ENCODE measurements at places on chromosomes 1 and 21.

DNA sequence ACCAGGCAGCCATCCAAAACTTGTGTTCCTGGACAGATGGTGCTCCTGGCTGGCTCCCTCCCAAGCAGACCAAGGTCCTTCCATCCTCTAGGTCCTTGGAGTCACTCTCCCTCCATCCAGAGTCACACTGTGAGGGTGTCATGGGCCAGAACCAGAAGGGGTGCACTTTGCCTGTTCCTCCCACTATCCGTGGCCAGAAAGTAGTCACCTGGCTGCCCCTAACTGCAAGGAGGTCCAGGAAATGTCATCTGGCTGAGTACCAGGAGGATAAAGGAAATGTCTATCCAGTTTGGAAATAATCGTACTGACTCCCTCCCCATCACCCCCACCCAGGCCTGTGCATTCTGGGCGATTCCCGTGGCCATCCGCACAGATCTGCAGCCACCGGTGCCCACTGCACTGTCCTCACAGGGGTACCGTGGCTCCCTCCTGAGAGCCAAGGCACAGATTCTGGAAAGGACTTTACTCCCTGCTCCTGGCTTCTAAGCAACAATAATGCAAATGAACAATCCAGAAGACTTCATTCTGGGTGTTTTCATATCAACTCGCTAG lies 253.2 kb downstream of the NPHP4 start:
- no peak for DNase-seq

- no peak for DNase-seq
Observed at GRCh38 chr1:232462213-232462612, 167.7 kb downstream of the SIPA1L2 start.

GRCh38 chr1:156422602-156423091 lies 53.6 kb downstream of the RHBG start:
- DNase-seq = no peak

GRCh38 chr1:33094971-33095604 lies 14.1 kb downstream of the AZIN2 start:
- no peak for DNase-seq

DNA sequence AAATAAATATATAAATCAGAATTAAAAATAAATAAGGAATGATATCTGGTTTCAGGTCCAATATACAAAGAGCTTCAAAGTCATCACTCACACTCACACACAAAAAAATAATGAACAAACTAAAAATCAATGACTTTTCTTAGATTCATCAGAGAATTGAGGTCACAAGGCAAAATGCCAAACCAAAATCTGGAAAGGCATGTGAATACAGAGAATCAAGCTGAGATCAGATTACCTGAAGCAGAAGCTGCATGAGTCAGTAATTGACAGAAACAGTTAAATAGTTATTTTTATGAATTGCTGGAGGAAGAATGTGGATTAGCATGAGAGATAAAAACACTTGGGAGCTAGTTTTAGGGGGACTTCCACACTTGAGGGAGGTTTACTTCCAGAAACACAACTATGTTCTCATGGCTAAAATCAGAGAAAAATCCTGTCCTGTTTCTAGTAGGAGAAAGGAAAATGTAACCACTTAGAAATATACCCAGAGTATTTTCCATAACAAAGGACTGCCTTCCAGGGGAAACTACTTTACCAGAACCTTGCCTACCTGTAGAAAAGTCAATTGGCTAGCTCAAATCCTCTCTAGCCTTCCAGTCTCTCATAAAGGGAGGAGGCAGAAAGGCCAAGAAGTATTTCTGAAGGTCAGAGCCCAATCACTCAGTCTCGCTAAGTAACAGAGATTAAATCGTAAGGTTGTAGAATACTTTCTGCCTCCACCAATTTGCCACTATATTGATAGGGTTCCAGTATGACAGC lies 536.6 kb upstream of the NR5A2 start:
- no peak for DNase-seq

DNA sequence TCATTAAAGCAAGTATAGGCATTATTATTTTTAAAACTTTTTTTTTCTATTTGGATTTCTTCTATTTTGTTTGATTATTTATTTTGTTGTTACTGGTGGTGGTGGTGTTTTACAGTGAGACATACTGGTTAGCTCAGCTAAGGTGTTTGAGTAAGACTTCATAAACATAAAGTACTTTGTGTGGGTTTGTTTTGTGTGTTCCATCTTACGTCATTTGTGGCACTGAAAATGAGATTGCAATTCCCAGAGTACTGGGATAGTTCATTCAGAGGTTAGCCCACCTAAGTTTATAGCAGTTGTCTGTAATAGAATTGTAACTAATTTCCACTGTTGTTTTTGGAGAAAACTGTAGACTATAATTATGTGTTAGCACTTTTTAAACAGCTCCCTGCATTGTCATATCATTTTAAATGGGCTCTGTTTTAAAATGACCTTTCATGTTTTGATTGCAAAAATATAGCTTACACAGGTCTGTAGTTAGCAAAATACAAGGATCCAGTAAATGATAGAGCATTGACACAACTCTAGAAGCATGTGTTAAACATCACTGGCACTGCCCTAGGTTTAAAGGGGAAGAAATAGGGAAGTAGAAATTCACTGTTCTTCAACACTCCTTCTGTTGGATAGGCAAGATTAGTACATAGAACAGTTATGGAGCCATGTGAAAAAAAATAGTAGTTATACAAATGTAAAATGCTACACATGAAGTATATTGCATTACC lies 171.7 kb downstream of the NFIA start:
- no peak for DNase-seq

DNA sequence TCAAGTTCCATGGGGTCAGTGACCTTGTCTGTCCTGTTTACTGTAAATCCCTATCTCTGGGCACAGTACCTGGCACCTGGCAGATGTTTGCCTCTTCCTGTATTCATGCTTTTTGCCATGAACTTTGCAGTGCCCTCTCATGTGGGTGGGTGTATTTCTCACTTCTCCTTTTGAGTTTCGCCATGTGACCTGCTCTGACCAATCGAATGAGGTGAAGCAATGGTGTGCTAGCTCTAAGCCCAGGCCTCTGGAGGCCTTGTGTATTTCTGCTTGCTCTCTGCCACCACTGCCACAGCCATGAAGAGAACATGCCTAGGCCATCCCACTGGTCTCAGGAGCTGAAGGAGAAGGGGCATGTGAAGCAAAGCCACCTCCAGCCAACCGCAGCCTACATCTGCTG lies 185.5 kb upstream of the ZC3H12A start:
- no peak for DNase-seq

GRCh38 chr1:185483664-185484450 lies 166.8 kb upstream of the IVNS1ABP start:
- DNase-seq = no peak

- no peak for DNase-seq
Observed at GRCh38 chr1:64010316-64010715, 193.1 kb upstream of the UBE2U start.

Measured in activated T-helper 1 cell treated with Interleukin-2 at 50 U/mL for 16 hours (primary cell).